B cell (primary cell): ENCODE measurements at places on chromosomes 11 and 22. TPM values are rescaled to one million over a fixed set of nuclear protein-coding genes. Genes with fewer than 3 reads are reported as not detected.

GRK3 gene
- total RNA-seq: 61.0 and 65.3 TPM in 2 replicates

DNA sequence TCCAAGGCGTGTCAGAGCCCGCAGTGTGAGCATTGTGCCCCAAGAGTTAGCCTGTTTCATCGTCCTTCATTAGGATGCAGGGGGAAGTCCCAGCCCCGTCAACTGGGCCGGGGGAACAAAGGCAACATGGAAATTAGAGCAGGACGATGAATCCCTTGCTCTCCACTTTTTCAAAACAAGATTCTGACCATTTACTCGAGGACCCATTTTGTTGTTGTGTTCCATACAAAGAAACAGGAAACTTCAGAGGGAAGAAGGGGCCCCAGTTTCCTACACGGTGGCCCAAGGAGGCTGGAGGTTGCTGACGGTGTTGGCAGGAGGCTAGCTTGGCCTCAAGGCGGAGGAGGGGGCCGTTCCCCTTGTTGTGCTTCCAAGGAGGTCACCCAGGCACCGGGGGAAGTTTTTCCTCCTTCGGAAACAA, 44.0 kb upstream of the SLC1A2 start:
- no peaks in the 10 kb centered on the region for H3K4me1 ChIP-seq
- H3K27me3 ChIP-seq: peaks cover 7% of the 10 kb centered on the region
- no peaks in the 10 kb centered on the region for H3K36me3 ChIP-seq
- no peak for DNase-seq
- no peak overlapping the region for H3K27ac ChIP-seq

SF3B2 gene
- 205 and 214 TPM in 2 replicates for total RNA-seq

GRCh38 chr11:94128291-94128745, 323 bp upstream of the PANX1 start:
- peaks cover 25% of the 10 kb centered on the region for H3K4me1 ChIP-seq
- peak overlapping the region; percentile 81 for H3K27ac ChIP-seq
- DNase-seq: no peak
- no peaks in the 10 kb centered on the region for H3K36me3 ChIP-seq
- peak overlapping the region; percentile 89 for H3K4me3 ChIP-seq
- H3K27me3 ChIP-seq: no peaks in the 10 kb centered on the region

- peaks cover 2% of the 10 kb centered on the region for H3K36me3 ChIP-seq
- H3K27me3 ChIP-seq: no peaks in the 10 kb centered on the region
- H3K4me1 ChIP-seq: peaks cover 38% of the 10 kb centered on the region
- H3K4me3 ChIP-seq: peak overlapping the region; percentile 85
Measured at GRCh38 chr22:39318507-39319283, 728 bp downstream of the RPL3 start.

SSTR3 gene
- 0.24 and 0.64 TPM in 2 replicates for total RNA-seq

- DNase-seq: no peak
- no peaks in the 10 kb centered on the region for H3K36me3 ChIP-seq
- H3K4me3 ChIP-seq: no peak overlapping the region
- peaks cover 14% of the 10 kb centered on the region for H3K4me1 ChIP-seq
- no peaks in the 10 kb centered on the region for H3K27me3 ChIP-seq
Measured at GRCh38 chr22:40602231-40602630, 34.3 kb downstream of the MRTFA start.

DNA sequence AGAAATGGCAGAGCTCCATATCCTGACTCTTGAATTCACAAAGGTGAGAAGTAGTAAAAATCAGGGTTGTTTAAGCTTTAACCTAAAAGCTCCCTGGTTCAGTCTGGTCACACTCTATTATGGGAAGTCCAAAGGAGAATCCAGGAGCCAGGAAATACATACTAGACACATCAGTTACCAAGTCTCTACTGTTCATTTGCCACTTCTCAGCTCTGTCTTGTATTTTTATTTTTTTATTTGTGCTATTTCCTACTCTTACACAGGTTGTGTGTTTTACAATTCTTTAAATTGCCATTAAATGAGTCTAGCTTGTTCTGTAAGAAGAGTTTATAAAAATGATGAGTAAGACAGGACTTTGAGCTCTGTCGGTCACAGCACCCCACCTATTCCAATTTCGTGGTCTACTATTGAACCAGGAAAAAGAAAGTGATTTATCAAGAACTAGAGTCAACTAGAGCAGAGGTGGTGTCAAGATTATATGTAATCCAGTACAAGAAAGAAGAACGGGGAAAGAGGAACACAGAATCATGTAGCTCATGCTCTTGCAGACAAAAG, 9.7 kb downstream of the MS4A12 start:
- no peak for DNase-seq
- H3K27me3 ChIP-seq: no peaks in the 10 kb centered on the region
- H3K4me3 ChIP-seq: no peak overlapping the region
- H3K27ac ChIP-seq: no peak overlapping the region

OOSP4A gene
- not detected in 2 replicates for total RNA-seq

- H3K27ac ChIP-seq: no peak overlapping the region
- no peaks in the 10 kb centered on the region for H3K36me3 ChIP-seq
- H3K4me1 ChIP-seq: peaks cover 22% of the 10 kb centered on the region
- peaks cover 6% of the 10 kb centered on the region for H3K27me3 ChIP-seq
- no peak overlapping the region for H3K4me3 ChIP-seq
Measured at GRCh38 chr11:1728931-1729691, 21.3 kb downstream of the IFITM10 start.

DNA sequence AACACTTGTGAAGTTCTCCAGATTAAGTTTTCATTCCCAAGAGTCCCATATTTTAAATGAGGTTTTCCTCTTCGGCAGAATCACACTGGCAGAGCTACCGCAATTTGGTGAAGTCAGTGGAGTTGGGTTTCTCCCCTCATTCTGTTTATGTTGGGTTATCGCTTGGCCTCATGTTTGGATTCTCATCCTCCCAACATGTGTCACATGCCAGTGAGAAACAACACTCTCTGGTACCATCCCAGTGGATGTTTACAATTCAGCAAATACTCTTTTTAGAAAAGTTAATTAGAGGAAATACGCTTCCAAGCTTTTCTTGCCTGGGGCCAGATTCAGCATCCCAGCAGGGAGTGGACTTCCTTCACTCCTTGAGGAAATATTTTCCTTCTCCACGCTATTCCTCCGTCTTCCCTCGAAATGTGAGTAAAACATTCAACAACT, 2.1 kb downstream of the PAMR1 start:
- H3K27me3 ChIP-seq: peaks cover 19% of the 10 kb centered on the region
- no peaks in the 10 kb centered on the region for H3K36me3 ChIP-seq
- H3K27ac ChIP-seq: no peak overlapping the region

SEC14L6 gene
- total RNA-seq: not detected in 2 replicates

DNA sequence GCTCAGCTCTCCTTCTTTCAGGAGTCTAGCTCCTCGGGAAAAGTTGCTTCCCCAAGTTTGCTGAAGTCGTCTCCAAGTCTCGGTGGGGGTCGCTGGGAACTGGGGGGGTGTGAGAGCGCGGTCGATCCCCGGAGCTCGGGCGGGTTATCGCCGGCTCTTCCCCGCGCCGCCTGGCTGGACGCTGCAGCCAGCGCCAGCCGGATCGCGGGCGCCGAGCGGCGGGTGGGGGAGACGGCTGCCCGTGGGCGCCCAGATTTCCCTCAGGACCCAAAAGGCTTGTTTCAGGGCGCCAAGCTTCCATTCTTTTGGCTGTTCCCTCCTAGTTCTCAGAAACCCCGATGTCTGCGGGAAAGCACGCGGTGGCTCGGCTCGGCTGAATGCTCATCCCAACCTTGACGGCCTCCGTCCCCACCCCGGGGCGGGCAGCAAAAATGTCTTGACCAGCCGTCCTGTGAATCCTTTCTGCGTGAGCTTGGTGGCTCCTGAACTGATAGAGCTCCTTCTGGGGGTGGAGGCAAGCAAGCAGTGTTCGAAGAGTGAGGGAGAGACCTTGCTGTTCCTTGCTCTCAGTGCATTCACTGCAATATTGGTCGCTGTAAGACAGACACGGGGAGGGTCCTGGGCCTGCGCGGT, 1.7 kb downstream of the ZBTB16 start:
- H3K36me3 ChIP-seq: no peaks in the 10 kb centered on the region
- peaks cover 20% of the 10 kb centered on the region for H3K4me1 ChIP-seq
- DNase-seq: peak; percentile 43
- H3K4me3 ChIP-seq: peak overlapping the region; percentile 71

ADAMTS8 gene
- not detected in 2 replicates for total RNA-seq

CLTCL1 gene
- total RNA-seq: 5.2 and 5.5 TPM in 2 replicates

- H3K36me3 ChIP-seq: peaks cover 18% of the 10 kb centered on the region
- no peaks in the 10 kb centered on the region for H3K27me3 ChIP-seq
Measured at GRCh38 chr11:134170919-134171281, 52.9 kb downstream of the NCAPD3 start.

DNA sequence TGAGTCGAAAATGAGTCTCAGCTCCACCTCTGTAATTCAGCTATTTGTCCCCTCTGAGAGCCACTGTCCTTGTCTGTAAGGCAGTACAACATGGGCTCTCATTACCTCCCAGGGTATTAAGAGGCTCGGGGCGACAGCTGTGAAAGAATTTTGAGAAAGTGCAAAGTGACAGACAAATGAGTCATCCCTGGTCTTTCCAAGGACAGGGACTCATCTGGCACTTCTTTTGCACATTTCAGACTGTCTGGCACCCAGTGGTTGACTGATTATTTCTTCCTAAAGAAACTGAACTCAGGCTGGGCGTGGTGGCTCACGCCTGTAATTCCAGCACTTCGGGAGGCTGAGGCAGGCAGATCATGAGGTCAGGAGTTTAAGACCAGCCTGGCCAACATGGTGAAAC, 62.1 kb upstream of the ARFGAP3 start:
- peaks cover 29% of the 10 kb centered on the region for H3K4me1 ChIP-seq
- no peak overlapping the region for H3K4me3 ChIP-seq
- H3K36me3 ChIP-seq: no peaks in the 10 kb centered on the region
- no peaks in the 10 kb centered on the region for H3K27me3 ChIP-seq
- no peak for DNase-seq
- H3K27ac ChIP-seq: peak overlapping the region; percentile 26

CHEK1 gene
- 3.0 and 3.5 TPM in 2 replicates for total RNA-seq

DNA sequence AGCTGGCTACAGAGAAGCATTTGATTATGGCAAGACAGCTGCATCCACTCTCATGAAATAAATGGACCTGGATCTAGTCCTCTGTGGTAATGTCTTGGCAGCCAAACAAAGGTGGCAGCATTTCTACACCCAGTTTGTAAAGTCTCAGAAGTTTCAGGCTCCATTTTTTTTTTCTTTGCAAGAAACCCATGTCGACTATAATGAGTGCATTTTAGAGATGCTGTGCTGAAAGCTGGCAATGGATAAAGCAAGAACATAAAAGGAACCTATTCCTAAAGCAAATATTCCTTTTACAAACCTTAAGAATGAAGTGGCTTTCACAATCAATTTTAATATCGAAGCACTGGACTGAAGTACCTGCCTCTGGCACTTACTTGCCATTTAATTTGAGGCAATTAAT, 33.5 kb downstream of the THAP12 start:
- no peak overlapping the region for H3K27ac ChIP-seq
- H3K36me3 ChIP-seq: peaks cover 11% of the 10 kb centered on the region
- no peaks in the 10 kb centered on the region for H3K27me3 ChIP-seq
- H3K4me1 ChIP-seq: no peaks in the 10 kb centered on the region

- H3K36me3 ChIP-seq: peaks cover 54% of the 10 kb centered on the region
- no peaks in the 10 kb centered on the region for H3K4me1 ChIP-seq
Measured at GRCh38 chr11:73889019-73889418, 12.2 kb downstream of the PAAF1 start.

DNA sequence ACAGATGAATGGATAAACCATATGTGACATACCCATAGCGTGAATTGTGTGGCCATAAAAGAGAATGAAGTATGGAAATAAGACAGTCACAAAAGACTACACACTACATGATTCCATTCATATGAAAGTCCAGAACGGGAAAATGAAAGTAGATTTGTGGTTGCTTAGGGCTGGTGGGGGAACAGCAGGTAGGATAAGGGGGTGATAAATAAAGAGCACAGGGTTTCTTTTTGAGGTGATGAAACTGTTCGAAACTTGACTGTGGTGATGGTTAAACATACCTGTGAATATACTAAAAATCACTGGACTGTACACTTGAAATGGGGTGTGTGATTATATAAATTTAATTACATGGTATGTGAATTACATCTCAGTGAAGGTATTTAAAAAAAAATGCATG, 16.9 kb downstream of the TMEM123 start:
- no peak for DNase-seq
- H3K27me3 ChIP-seq: no peaks in the 10 kb centered on the region
- no peak overlapping the region for H3K27ac ChIP-seq
- peaks cover 11% of the 10 kb centered on the region for H3K4me1 ChIP-seq
- H3K4me3 ChIP-seq: no peak overlapping the region
- H3K36me3 ChIP-seq: peaks cover 20% of the 10 kb centered on the region

- no peak overlapping the region for H3K4me3 ChIP-seq
- no peaks in the 10 kb centered on the region for H3K4me1 ChIP-seq
- H3K36me3 ChIP-seq: no peaks in the 10 kb centered on the region
- no peak overlapping the region for H3K27ac ChIP-seq
- H3K27me3 ChIP-seq: no peaks in the 10 kb centered on the region
- no peak for DNase-seq
Measured at GRCh38 chr11:12189543-12190235, 79.3 kb downstream of the MICAL2 start.

KRTAP5-9 gene
- total RNA-seq: 0.34 TPM in 1 of 2 replicates, not detected in the other

DNA sequence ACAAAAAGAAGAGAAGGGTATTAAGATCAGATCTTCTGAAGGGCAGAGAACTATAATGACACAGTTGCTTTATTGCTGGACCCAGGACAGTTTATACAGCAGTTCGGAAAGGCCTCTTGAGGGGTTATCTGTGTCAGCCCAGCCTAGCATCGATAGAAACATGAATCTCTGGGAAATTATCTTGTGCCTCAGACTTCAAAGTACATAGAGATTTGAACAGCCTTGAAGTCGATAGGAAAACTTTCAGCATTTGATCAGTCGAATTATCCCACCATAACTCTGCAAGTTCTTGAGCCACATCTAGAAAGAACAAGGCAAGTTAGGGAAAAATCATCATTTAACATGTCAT, 2.5 kb upstream of the LMO2 start:
- H3K27me3 ChIP-seq: no peaks in the 10 kb centered on the region
- peak overlapping the region; percentile 60 for H3K4me3 ChIP-seq
- no peak for DNase-seq
- peak overlapping the region; percentile 80 for H3K27ac ChIP-seq
- H3K36me3 ChIP-seq: no peaks in the 10 kb centered on the region

GRCh38 chr22:33984656-33985285, 64.5 kb upstream of the LARGE1 start:
- H3K4me3 ChIP-seq: no peak overlapping the region
- no peaks in the 10 kb centered on the region for H3K36me3 ChIP-seq
- H3K27me3 ChIP-seq: peaks cover 3% of the 10 kb centered on the region
- DNase-seq: no peak
- H3K27ac ChIP-seq: no peak overlapping the region
- no peaks in the 10 kb centered on the region for H3K4me1 ChIP-seq

BTBD18 gene
- not detected in 2 replicates for total RNA-seq

SCUBE1 gene
- total RNA-seq: not detected in 2 replicates

DNA sequence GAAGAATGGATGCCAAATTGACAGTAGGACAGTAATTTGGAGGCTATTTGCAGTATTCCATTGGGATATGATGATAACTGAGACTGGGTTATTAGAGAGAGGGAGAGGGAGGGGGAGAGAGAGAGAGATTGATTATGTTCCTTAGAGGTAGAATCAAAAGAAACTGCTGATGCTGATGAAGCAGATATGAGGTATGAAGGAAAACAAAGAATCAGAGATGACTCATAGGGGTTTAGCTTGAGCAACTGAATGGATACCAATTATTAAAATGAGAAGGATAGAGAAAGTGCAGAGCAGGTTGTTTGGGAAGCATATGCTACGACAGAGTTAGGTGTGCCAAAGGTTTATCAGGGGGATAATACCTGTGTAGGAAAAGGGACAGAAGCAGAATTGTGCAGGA, 12.8 kb upstream of the NUCB2 start:
- no peaks in the 10 kb centered on the region for H3K27me3 ChIP-seq
- no peak for DNase-seq
- H3K36me3 ChIP-seq: no peaks in the 10 kb centered on the region
- no peaks in the 10 kb centered on the region for H3K4me1 ChIP-seq
- no peak overlapping the region for H3K4me3 ChIP-seq
- H3K27ac ChIP-seq: no peak overlapping the region
